ENCODE measurements at places on chromosomes 12 and 14.

DNA sequence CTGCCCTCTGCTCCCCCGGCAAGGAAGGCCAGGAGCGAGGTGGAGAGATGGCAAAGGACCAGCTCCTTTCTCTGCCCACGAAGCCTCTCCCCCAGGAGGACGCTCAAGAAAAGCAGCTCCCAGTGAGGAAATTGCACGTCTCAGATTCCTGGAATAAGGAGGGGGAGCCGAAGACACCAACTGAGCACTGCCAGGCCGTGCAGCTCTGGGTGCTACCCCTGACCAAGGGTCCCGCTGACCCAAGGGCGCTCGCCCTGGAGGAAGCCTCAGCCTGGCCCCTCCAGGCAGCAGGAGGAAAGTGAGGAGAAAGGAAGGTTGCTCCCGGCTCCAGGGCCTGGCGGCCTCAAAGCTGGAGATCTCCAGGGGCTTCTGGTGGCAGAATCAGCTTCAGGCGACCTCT is 174.1 kb upstream of the SFSWAP start:
- DNase-seq: no peak

DNA sequence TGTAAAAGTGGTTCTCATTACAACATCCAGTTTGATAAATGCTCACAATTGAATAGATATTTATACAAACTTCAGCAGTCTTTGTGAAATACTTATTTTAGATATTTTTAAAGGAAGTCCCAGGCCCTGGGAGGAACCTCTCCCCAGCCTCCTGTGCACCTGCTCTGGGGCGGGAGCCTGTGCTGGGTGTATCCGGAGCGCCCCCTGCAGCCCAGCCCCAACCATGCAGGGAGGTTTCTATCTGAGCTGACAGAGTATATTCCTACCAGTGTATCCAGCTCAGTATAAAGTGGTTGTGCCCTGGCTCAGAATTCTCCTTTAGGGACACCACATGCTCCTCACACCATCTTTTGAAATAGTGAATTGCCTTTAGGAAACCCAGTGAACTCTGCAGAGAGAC is 851.8 kb downstream of the TMEM121 start:
- DNase-seq: peak; percentile 74

- DNase-seq: no peak
Observed at GRCh38 chr12:124440841-124441381, 126.5 kb downstream of the NCOR2 start.

- no peak for DNase-seq
Observed at GRCh38 chr14:102732924-102733323, 44.3 kb upstream of the TRAF3 start.

DNA sequence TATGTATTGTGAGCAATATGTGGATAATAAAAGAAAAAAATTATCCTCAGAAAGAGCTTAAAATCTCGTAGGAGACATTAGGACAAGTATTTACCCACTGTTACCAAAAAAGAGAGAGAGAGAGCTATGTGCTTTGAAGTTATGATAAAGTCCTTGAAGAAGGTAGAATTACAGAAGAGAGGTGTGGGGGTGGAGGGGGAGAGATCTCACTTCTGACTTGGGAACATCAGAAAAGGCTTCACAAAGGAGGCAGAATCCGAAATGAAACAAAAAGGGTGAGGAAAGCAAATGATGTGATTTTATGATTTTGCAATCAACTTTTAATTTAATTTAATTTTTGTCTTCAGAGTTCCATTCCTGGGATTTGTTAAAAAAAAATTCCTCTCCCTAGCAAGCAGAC is 311.8 kb upstream of the ATP2B1 start:
- DNase-seq: no peak

- DNase-seq: no peak
Observed at GRCh38 chr14:64807551-64807950, 72.2 kb downstream of the SPTB start.

DNA sequence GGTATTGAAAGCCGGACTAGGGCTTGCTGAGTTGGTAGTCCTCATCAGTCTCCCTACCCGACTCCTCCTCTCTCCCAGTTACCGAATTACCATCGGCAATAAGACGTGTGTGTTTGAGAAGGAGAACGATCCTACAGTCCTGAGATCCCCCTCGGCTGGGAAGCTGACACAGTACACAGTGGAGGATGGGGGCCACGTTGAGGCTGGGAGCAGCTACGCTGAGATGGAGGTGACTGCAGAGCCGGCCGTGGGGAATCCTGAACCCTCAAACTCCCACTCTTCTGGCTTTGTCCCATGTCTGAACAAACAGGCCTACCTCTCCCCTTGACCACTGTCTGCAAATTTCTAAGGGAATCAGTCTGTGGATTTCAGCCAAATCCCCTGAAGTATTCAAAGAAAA is 82.9 kb downstream of the ACACB start:
- DNase-seq: no peak

- DNase-seq: no peak
Observed at GRCh38 chr14:102530828-102531478, 21.4 kb upstream of the ANKRD9 start.

DNA sequence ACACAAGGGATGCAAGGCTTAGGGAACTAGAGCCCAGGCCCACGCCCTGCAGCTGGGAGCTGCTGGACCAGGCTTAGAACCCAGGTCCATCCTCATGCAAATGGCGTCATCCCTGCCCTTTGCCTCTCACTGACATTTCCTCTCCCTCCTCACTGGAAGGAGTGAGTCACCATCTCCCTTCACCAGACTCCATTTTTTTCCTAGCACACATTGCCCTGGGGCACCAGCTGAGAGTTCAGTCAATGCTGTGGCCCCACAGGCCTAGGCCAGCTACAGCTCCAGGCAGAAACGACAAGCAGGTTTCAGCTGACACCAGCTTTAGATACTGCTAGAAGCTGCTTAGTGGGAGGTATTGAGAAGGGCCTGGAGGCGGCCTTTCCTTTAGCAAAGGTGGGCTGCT is 98.9 kb downstream of the RIMBP2 start:
- DNase-seq: no peak

GRCh38 chr12:61701471-61701870 is 558.7 kb upstream of the USP15 start:
- no peak for DNase-seq

DNA sequence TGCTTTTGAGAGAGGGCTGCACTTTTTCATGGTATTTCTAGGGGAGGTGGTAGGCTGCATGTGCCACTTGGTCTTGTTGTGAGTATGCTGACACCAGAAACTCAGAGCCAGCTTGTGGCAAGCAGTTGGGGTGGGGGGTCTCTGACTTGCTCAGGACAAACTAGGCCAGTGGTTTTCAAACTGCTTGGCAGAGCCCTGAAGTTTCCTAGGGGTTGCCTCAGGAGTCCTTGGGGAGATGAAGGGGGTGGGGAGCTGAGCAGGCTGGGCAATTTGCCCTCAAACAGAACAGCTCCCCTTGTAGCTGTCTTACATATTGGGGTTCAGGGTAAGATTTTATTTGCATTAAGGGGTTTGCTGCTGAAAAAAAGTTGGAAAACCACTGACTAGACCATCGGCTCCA is 3.9 kb downstream of the BCL2L2 start:
- DNase-seq: no peak

DNA sequence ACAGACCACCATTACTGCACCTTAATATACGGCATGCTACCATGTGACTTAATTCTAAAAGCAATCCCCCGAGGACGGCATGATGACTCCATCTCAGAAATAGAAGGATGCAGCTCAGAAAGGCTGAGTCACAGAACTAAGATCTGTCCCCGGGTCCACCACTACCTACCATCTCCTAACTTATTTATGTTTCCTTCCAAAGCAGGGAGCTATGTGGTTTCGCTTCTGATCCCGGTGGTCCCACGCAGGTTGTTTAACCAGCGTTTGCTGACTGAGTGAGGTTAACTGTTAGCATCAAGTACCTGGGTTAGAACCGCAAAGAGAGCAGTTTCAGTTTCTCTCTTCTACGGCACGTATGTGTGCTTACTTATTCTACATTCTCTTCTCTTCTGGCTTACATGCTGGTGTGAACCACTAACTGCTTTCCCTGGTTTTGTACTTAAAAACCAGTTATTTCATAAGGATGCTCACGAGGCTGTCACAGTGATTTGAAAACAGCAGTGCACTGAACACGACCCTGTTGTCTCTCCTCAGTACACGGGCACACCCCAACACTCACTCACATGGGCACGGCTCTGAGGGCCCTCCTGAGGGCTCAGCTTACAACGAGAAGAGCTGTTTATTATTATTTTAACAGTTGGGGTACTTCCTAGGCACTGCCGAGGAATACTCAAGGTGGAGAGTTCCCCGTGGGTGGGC is 66.7 kb downstream of the CCDC88C start:
- peak; percentile 85 for DNase-seq

- no peak for DNase-seq
Observed at GRCh38 chr14:52641745-52642144, 53.6 kb downstream of the ERO1A start.

GRCh38 chr12:110342157-110342556 is 61.1 kb downstream of the ATP2A2 start:
- DNase-seq: peak; percentile 61

DNA sequence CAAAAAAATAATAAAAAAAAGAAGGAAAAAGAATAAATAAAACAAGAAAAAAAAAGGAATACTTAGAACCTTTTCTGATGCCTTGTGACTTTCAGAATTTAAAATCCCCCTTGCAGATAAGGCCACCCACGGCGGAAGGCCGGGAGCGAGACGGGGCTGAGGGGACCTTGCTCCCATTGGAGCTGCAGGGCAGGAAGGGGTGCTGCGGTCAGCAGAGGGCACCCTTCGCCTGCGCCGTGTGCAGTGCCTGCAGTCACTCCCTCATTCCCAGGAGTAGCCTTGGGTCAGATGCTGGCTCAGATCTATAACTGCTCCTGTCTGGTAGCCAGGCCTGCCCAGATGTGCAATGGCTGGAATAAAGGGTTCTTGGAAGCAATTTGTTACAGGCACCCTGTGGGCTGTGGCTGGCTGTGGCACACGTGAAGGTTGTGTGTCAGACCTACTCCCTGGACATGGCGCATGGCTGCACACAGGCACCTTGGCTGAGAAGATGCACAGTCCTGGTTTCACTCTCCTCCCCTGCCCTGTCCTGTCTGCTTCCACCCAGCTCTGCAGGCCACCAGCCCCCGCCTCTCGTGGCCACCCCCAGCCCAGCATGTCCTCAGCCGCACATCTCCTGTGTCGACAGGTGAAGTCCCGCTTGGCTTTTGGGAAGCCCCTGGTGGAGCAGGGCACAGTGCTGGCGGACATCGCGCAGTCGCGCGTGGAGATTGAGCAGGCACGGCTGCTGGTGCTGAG is 13.4 kb upstream of the ALDH2 start:
- DNase-seq: no peak

GRCh38 chr12:124352839-124353238 is 57.9 kb downstream of the RFLNA start:
- no peak for DNase-seq

- DNase-seq: no peak
Observed at GRCh38 chr14:48333221-48333920, 658.0 kb upstream of the MDGA2 start.

DNA sequence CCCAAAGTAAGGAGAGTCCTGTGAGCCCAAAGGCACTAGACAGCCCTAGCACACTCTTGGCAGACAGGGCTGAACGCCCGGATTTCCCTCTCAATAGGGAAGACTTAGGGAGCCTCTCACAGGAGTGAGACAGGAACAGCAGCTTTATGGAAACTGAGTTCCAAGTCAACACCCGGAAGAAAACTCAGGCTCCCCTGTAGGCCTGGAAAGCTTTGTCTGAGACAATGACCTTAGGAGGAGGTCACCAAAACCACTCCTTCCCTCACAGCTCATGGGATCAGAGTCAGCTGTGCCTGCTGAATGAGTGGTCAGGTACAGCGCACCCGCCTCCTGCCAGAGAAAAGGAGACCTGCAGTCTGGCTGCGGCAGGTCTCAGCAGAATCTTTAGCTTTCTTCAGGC is 229.5 kb downstream of the CACNA1C start:
- no peak for DNase-seq

GRCh38 chr12:45356822-45357538 is 141.1 kb downstream of the ANO6 start:
- no peak for DNase-seq

DNA sequence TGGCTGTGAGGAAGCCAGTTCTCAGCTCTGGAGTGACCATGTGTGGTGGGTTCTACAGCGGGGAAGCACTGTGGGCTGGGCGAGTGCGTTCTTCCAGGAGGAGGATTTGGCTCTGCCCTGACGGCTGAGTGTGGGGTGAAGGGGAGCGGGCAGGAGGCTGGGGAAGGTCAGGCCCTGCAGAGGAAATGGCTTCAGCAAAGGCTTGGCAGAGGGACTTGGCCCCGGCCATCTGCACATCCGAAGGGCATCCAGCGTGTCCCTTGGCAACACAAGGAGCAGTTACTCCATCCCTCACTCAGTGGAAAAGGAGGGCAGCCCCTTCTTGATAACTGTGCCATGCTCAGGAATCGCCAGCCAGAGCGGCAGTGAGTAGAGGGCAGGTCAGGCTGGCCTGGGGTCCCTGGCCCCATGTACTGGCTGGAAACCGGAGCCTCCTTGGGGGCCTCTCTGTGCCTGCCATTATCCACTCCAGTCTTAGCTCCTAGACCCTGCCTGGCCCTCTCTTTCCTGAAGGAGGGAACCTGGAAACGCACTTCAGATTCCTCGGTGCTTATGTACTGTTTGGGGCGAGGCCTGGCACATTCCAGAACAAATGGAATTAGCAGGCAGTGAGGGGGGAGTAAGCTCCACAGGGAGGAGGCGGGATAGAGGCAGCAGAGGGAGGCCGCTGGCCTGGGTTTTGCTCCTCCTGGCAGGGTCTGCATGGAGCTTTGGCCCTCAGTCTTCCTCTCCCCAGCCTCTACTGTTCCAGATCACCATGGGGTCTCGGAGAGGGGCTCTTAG is 133.6 kb upstream of the NCOR2 start:
- no peak for DNase-seq

- DNase-seq: no peak
Observed at GRCh38 chr12:43957732-43958372, 122.0 kb downstream of the TMEM117 start.

DNA sequence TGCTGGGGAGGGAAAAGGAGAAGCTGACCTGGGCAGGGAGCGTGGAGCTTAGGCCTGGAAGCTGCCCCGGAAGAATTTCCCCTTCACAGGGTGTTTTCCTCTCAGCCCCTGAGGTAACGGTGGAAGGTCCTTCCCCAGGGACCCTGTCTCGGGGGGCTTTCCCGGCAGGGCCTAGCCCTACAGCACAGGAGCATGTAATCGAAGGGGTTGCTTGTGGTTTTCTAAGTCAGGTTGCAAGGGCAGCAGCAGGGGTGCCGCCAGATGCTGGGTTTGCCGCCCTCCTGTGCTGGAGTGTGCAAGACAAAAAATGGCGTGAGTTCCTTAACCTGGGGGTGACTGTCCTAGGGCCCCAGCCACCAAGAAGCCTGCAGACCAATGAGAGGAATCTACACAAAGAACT is 1.6 kb upstream of the KRT74 start:
- peak; percentile 52 for DNase-seq

GRCh38 chr12:117134059-117134458 is 34.8 kb upstream of the TESC start:
- DNase-seq: peak; percentile 77

All from activated effector memory CD4-positive, alpha-beta T cell treated with anti-CD3 and anti-CD28 coated beads, Interleukin-2, amount 50 U/mL, for 16 hours (primary cell).